ENCODE measurements at places on chromosomes 2 and 18. TPM values are rescaled to one million over a fixed set of nuclear protein-coding genes. Genes with fewer than 3 reads are reported as not detected.

Gene ALPG
- total RNA-seq: not detected

Gene FAM237A
- not detected for total RNA-seq

Gene KCNG2
- total RNA-seq: not detected

Gene SCTR
- 1.4 TPM for total RNA-seq

Gene VIT
- total RNA-seq: not detected
